Thymus (tissue), 14 donors: ENCODE measurements at places on chromosomes 5 and 9. TPM values are rescaled to one million over a fixed set of nuclear protein-coding genes. Genes with fewer than 3 reads are reported as not detected.

SPINK1 gene
- total RNA-seq, result 1.5 TPM

FAM221B gene
- total RNA-seq, result under 0.01 TPM

- no peak for DNase-seq
Observed at GRCh38 chr9:113872485-113873143, 3.5 kb upstream of the ZNF618 start.

GRCh38 chr5:24855485-24855884, 210.7 kb upstream of the CDH10 start:
- no peak for DNase-seq

- DNase-seq, result no peak
Observed at GRCh38 chr5:143582176-143582575, 178.7 kb upstream of the NR3C1 start.

DNA sequence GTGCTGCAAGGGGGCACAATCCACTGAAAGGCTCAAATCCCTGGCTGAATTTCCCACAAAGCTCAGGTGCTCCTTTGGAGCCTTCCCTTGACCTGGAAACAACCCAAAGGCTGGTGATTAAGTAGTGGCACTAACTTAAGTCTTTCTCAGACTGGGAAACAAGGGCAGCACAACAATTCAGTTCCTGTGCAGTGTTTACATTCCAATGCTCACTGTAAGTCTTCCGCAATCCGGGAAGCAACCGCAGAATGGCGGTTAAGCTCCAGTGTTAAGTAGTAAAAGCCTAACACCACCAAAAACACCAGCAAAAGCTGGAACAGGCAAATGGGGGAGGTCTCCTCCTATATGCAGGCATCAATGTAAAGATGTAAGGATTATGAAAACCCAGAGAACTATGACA, 117.2 kb downstream of the TRPM3 start:
- DNase-seq, result no peak
